Muscle of arm (tissue), 14 donors: ENCODE measurements at places on chromosomes 6 and 20. TPM values are rescaled to one million over a fixed set of nuclear protein-coding genes. Genes with fewer than 3 reads are reported as not detected.

DNA sequence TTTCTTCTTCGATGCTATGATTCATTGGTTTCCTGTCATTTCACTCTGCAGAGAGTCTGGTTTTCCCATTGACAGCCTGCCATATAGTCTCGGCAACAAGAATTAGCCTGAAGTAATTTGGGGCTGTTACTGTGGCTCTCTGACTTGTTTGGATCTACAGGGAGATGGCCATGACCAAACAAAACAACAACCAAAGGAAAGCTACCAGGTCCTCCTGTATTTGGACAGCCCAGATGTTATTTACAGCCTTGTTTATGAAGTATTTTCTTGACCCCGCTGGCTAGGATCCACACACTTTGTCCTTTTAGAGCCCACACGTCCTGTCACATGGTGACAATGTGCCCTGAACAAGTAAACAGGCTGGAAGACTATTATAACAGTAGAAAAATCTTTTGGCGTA lies 111.4 kb upstream of the PREP start:
- no peak for DNase-seq

GRCh38 chr20:32474967-32475811 lies 109.9 kb downstream of the NOL4L start:
- DNase-seq: peak; percentile 90

DNA sequence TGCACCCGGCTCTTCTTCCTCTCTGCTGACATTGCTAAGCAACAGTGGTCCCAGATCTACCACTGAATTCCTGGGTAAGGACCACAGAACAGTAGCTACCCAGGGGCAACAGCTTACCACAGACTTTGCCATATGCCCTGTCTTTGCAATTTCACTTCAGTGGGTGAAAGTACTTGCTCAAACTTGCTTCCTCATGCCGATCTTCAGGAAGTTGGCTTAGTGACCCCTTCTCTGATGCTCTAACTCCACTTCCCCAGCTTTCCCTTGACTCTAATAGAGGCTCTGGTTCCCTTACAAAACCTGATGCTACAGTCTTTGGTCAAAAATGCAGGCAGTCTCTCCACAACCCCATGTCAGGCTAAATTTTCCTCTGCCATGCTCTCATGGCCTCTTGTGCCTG lies 3.3 kb upstream of the TAAR5 start:
- DNase-seq: no peak

DNA sequence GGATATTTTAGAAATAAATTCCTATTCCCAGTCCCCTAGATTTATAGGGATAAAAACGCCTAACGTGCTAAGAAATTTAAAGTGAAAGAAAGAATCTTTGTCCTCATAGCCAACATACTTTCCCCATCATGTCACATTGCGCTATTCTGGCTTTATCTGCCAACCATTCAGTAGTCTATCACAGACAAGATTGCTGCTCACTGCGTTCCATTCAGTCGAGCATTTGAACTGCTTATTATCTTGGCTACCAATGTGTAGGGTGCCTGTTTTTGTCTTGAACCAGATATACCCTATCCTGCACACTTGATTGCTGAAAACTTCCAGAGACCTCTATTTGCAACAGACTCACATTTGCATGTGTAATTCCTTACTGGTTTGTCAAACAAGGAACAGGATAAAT lies 751.5 kb downstream of the EPHA7 start:
- peak; percentile 16 for DNase-seq

DNA sequence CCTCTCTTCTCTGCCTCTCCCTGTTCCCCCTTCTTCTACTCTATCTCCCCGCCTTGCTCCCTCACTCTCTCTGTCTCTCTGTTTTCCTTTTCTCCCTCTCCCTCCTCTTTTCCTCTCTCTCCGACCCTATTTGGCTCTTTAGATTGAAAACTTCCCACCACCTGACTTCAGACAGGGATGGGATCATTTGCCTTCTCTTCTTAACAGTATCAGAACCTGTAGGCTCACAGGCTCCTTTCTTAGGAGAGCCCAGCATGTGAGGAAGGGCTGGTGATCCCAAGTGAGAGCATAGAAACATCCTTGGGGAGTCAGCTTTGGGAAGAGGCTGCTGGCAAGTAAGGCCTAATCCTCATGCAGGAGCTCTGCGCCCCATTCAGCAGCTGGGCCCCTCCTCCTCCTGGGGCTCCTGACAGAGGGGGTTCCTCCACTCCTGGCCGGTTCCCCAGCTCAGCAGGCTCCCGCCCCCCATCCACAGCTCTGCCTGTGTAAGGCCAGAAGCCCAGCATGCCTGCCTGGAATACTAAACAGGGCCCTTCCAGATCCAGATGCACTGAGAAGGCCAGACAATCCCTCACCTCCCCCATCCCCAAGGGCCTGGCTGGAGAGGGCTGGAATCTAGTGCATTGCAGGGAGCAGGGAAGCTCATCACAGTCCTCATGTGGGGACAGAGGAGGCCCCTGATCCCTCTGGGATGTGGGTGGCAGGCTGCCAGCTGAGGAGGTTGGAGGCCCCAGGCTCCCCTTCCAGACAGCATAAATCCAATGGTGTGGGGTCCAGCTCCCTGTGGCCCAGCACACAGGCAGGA lies 93.4 kb downstream of the PTPRT start:
- peak; percentile 87 for DNase-seq

GRCh38 chr20:48338717-48339116 lies 489.1 kb downstream of the PREX1 start:
- no peak for DNase-seq

GRCh38 chr20:22617160-22617559 lies 32.8 kb upstream of the FOXA2 start:
- DNase-seq: no peak

DNA sequence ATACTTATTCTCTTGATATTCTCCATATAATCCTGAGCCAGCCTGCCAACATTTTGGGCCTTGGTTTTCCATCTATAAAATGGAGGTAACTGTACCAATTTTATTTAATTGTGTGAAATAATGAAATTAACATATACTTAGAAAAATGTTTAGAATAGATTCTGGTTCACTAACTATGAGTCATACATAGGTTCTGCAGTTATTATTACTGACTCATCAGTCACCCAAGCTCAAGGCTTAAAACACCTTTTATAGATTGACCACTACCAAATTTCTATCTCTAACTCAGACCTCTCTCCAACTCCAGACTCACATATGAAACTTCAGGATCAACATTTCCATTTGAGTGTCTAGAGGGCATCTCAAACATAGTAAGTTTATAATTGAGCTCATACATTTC lies 1277.2 kb upstream of the GJE1 start:
- DNase-seq: no peak

DNA sequence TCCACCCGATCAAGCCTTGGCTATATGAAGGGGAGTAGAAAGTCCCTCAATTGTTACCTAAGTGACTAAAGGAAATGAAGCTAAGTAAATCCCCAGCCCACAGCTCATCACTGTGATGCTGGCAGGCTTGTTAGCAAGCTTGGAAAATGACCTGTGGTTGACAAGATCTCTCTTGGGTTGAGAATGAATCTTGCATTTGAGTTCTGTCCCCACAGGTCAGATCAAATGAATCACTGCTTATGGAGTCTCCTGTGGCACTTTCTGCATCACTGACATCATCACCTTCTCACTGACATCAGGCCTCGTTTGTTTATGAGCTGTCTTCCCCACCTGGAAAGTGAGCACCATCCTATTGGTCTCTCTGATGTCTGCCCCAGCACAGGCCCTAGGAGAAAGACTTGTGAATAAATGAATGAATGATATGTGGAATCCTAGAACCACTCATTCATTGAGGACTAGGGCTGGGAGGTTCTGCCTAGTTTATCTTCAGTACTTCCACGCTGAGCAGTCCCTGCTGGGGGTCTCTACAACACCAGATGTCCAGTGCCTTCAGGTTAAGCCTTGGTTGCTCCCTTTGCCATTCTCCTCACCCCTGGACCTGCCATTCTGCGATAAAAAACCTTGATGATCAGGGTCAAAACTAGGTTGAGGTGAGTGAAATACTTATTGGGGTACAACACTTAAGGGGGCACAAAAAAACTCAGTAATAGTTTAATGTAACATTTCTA lies 318.4 kb upstream of the MOCS1 start:
- no peak for DNase-seq

DNA sequence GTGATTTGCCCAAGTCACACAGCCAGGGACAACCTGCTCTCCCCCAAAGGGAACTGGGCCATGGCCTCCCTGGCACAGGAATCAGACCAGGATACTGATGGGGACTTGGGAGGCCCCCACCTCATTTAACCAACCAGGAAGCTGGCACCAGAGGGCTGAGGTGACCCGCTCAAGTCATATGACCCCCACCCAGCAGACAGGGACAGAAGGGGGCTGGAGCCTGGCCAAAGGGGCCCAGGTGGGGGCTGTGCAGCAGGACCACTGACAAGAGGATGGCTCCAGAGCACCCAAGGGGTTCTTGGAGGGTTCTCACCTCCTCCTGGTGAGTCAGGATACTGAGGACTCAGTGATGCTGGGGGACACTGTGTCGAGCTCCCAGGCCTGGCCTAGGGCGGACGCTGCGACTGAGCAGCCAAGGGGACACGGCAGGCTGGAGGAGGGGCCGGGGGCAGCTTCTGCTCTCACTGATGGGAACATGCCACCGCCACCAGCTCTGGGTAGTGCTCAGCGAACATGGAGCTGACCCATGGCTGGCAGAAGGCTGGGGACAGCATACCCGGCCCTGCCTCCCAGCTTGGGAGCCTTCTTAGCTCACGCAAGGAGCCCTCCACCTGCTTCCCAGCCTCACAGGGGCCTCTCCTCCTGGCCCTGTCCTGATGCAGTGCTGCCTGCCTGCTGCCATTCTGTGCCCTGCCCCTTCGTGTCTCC lies 1.2 kb downstream of the CST7 start:
- no peak for DNase-seq

DNA sequence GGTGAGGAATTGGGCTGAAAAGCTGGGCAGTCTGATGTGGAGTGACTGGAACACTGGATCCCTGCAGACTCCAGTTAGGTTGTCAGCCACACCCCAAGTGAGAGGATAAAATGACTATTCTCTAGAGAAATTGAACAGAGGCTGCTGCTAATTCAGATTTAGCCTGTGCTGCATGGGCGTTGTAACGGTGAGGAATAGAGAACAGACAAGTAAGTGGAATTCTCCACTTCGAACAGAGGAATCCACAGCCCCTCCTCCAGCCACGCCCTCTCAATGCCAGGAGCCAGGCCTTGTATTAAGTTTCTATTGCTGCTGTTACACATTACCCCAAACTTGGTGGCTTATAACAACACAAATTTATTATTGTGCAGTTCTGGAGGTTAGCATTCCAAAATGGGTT lies 109.3 kb downstream of the CFAP61 start:
- DNase-seq: no peak

GRCh38 chr6:137728386-137729349 lies 138.4 kb upstream of the TNFAIP3 start:
- DNase-seq: no peak

GRCh38 chr20:33964441-33964840 lies 29.3 kb upstream of the RALY start:
- no peak for DNase-seq

DNA sequence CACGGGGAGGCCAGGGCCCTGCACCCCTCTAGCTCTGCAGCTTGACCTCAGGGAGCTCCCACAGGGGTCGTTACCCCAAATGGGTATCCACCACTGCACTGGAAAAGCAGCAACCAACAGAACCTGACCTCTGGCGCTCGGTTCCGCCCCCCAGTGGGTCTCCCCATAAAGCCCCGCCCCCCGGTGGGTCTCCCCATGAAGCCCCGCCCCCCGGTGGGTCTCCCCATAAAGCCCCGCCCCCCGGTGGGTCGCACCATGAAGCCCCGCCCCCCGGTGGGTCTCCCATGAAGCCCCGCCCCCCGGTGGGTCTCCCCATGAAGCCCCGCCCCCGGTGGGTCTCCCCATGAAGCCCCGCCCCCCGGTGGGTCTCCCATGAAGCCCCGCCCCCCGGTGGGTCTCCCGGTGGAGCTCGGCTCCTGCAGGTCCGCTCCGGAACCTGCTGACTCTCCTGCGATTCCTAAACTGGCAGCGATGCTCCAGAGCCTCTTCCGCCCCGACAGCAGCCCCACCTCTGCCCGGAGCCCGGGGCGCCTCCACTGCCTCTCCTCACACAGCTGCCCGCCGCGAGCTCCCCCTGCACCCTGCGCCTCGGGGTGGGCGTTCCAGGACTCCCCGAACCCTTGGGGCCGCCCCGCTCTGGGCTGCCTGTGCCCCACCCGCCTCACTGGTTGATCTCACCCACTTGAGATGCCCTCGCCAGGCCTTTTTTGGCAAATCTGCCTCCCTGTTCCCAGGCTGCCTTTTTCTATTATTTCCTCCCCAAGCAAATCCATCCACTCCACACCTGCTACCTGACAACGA lies 12.1 kb downstream of the SLC2A4RG start:
- no peak for DNase-seq

GRCh38 chr20:33064572-33065287 lies 11.0 kb downstream of the BPIFB3 start:
- no peak for DNase-seq

The ERVFRD-1 gene
- polyA plus RNA-seq: 0.25 TPM

The TMC2 gene
- 0.12 TPM for polyA plus RNA-seq

The C20orf141 gene
- not detected for polyA plus RNA-seq

The MROH8 gene
- 4.4 TPM for polyA plus RNA-seq
